H4 (cell line): ENCODE measurements at places on chromosomes 2 and 18. TPM values are rescaled to one million over a fixed set of nuclear protein-coding genes. Genes with fewer than 3 reads are reported as not detected.

Gene ERMN
- 0.04 TPM in 1 of 2 replicates, not detected in the other for total RNA-seq

Gene ALK
- not detected in 2 replicates for total RNA-seq

Gene PARD6G
- 2.3 and 6.7 TPM in 2 replicates for total RNA-seq

Gene APCDD1
- total RNA-seq = 1.5 and 5.3 TPM in 2 replicates

Gene IL18RAP
- 0.06 TPM in 1 of 2 replicates, not detected in the other for total RNA-seq

Gene FAM110C
- 0.12 and 0.15 TPM in 2 replicates for total RNA-seq

Gene CDH19
- total RNA-seq = not detected in 2 replicates

GRCh38 chr2:104408266-104408665, 445.6 kb upstream of the POU3F3 start:
- peak; percentile 77 for DNase-seq

GRCh38 chr2:47236503-47237215, 81.6 kb upstream of the STPG4 start:
- no peak for DNase-seq

DNA sequence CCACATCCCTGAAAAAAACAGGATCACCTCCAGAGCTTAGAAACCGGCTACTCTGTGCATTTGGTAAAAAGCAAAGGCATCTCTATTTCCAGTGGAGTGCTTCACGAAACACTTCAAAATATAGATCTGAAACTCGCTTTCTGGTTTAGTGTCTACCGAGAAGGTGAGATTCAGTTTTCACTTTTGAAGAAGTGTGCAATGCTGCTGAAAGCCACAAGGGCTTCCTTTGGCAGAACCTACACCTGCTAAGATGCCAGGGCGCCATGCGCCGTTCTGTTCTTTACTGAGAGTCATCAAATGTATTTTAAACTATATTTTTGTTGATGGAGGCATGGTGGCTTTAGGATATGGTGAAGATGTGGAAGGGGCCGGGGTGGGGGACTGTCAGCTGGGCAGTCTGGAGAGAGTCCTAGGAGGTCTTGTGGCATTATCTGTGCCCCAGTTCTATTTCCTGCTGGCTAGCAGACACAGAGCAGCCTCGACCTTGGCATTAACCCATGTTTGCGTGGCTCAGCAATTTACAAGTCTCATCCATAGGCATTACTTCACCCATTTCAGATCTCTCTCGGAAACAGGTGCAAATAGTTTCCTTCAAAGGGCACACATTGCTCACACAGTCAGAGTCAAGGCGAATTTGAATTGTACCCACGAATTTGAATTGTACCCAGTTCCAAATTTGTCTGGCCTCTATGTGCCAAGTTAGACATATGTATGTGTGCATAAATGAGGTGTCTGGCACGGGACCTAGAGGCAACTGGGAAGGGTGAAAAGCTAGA, 46.7 kb upstream of the KCNF1 start:
- no peak for DNase-seq

GRCh38 chr18:13566941-13567746, 159.2 kb downstream of the FAM210A start:
- no peak for DNase-seq

- DNase-seq = no peak
Observed at GRCh38 chr2:241935774-241936173, 66.2 kb downstream of the RTP5 start.

GRCh38 chr2:229300790-229301189, 29.7 kb upstream of the PID1 start:
- DNase-seq = no peak

GRCh38 chr2:172908275-172908674, 167.4 kb upstream of the MAP3K20 start:
- no peak for DNase-seq

DNA sequence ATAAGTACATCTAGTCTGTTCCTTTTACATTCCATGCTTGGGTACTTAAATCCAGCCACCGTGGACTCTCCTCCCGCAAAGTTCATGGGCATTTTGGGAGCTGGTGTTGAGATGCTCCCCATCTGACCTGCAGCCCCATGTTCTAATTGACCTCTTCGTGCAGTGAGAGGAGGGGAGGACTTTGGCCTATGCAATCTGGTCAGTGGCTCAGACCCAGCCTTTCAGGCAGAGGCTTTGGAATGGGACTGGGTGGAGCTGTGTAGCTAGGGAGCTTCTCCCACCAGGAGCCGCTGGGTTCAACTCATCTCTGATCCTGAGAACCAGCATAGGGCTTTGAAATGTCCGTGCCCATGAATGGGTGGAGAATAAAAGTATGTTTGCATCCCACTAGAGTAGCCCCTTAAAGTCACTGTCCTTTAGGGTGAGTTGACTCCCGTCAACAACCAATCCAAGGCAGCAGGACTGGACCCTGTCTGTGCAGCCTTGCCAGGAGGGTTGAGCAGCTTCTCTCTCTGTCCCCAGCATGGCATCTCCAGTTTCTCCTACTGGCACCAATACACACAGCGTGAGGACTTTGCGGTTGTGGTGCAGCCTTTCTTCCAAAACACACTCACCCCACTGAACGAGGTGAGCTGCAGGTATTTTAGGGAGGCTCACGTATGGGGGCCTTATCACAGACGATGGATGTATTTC, 120.0 kb upstream of the PPP1CB start:
- DNase-seq = no peak

- DNase-seq = peak; percentile 71
Observed at GRCh38 chr2:150570712-150571111, 83.2 kb upstream of the RND3 start.

- DNase-seq = no peak
Observed at GRCh38 chr18:57705832-57706595, 84.4 kb upstream of the NARS1 start.

DNA sequence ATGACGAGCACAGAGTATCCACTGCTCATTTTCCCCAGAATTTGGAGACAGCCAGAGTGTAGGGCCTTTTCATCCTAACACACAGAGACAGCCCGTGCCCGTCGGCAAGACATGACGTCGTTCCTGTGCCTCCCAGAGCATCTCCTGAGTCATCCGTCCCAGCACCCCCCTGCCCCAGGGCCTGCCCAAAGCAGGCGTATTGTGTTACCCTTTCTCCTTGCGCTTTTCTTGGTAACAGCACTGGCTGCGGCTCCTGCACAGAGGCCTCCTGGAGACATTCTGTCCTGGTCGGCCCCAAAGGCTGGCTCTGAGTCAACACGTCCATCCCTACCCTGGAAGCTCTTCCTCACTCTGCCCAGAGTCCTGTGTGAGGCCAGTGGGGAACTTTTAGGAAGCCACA, 217.1 kb downstream of the KLHL29 start:
- peak; percentile 83 for DNase-seq

- DNase-seq = no peak
Observed at GRCh38 chr2:228827056-228827700, 443.9 kb downstream of the PID1 start.

- no peak for DNase-seq
Observed at GRCh38 chr2:112687522-112687921, 33.3 kb upstream of the NT5DC4 start.

DNA sequence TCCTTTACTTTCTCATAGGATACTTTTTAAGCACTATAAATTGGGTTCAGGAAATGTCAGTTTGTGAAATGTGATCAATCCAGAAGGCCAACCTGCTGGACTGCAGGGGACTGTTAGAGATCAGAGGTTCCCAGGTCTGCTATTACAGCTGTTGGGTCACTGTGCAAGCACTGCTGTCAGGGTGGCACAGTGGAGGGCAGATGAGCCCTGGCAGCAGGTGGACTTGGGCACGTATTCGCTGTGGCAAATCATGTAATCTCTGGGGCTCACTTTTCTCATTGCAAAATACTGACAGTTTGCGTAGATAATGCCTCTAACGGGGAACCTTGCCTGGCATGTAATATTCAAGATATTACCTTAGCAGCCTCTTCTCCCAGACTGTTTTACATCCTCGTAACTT, 18.1 kb downstream of the RAB31 start:
- no peak for DNase-seq

DNA sequence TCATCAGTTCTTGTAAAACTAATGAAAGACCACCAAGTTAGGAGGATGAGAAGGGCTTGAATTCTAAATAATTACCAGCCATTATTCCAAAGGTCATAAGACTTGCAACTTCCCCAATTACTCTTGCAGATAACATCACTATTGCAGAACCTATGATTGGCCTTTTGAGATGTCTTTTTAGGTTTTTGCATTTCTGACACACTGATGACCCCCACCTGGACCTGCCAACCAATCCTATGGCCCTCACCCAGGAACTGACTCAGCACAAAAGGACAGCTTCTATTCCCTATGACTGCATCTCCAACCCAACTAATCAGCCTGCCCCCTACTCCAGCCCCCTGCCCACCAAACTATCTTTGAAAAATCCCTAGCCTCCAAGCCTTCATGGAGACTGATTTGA, 111.5 kb upstream of the COPS8 start:
- DNase-seq = no peak

DNA sequence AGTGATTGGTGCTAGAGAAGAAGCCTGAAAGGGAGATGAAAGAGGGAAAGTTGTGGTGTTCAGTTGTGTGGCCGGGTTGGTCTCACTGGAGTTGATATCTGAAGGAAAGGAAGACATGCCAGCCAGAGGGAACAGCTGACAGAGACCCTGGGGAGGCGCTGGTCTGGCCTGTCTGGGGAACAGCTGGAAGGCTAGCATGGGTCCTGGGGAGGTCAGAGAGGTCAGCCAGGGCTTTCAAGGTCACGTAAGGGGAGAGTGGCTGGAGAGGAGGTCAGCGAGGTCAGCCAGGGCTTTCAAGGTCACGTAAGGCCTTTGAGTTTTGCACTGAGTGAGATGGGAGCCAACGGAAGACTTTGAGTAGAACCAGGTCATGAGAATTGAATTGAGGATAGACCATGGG, 11.0 kb downstream of the DYSF start:
- no peak for DNase-seq

DNA sequence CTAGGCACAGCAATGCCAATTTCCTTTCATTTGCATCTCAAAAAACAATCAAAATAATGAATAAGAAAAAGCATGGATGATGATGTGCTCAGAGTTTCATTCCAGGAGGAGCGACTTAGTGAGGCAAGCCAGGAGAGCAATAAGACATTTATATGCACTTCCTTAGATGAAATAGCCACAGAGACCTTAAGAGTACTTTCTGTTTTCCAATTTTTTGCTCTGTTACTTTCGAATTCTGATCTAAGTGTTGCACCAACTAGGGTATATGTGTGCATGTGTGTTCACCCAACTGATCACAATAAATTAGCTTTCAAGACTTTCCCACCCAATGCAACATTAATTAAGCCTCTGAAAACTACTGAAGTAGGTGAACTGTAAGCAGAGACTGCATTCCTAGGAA, 709 bp downstream of the RAB27B start:
- no peak for DNase-seq

GRCh38 chr18:23619388-23619881, 33.1 kb upstream of the NPC1 start:
- no peak for DNase-seq

DNA sequence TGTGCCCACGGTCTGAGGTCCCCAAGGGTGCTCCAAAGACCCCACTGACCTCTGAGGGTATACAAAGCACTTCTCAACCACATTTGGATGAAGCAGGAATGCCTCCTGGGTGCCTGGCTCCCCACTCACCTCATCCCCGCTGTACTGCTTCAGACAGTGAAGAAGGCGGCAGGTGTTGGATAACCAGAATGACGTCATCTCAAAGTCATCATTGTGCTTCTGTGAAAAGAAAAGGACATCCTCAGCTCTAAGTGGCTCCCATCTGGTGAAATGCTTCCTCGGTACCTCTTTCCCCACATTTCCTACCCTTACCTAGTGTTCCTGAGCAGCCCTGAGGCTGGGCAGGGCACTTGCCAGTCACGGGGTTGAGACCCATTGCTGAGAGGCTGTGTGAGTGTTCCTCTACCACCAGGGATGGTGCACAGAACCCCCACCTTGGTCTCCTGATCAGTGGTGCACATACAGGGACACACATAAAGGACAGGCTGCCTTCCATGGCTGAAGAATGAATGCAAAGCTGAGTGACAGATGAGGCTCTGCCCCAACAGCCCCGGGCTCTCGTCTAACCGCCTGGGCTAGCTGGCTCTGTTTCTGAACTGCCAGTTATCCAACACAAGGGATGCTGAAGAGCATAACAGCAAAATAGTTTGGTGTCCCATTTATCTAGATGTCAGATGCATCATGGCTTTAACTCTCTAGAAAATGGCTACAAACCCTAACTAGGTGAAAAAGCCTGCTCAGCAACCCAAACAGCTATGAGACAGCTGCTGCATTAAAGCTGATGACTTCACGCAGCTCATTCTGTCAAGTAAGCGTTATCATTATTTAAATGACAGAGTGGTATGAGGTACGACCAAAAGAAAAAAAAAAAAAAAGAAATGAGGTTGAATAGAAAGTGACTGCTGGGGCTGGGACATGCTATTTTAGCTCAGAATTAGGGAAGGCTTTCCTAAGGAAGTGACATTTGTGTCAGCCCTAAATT, 28.2 kb upstream of the ACAA2 start:
- DNase-seq = no peak

GRCh38 chr2:106095478-106096298, 98.4 kb downstream of the UXS1 start:
- no peak for DNase-seq

DNA sequence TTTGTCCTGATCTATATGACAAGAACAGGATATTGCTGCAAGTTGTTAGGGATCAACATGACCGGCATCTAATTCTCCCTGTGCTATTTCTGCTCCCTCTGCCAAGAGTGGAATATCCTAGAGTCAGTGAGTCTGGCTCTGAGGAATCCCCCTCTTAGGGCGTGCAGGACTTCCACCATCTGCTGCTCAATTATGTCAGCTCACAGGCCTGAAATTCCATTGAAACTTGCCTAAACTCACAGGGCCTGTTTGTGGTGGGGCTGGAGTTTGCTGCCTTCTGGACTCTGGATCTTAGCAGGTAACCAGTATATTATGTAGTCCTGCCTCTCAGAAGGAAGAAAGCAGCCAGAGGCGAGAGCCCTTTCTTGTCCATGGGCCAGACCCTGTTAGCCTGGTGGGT, 323.0 kb downstream of the TSN start:
- no peak for DNase-seq
